ENCODE measurements at places on chromosomes 2 and 18. TPM values are rescaled to one million over a fixed set of nuclear protein-coding genes. Genes with fewer than 3 reads are reported as not detected.

Gene GREB1
- 2.5 TPM for total RNA-seq

Gene ANKRD30BL
- not detected for total RNA-seq

Gene CEBPZOS
- total RNA-seq: 21.0 TPM

Gene IL18R1
- 0.75 TPM for total RNA-seq

Gene CPLX4
- not detected for total RNA-seq

Gene CPO
- not detected for total RNA-seq

Gene MREG
- total RNA-seq: 2.4 TPM

Gene SATB2
- total RNA-seq: 289 TPM

Gene ALLC
- not detected for total RNA-seq

Gene GREB1L
- total RNA-seq: 1.1 TPM

Gene CIB4
- not detected for total RNA-seq

Gene RAPGEF4
- total RNA-seq: not detected

Gene LYG2
- total RNA-seq: not detected

DNA sequence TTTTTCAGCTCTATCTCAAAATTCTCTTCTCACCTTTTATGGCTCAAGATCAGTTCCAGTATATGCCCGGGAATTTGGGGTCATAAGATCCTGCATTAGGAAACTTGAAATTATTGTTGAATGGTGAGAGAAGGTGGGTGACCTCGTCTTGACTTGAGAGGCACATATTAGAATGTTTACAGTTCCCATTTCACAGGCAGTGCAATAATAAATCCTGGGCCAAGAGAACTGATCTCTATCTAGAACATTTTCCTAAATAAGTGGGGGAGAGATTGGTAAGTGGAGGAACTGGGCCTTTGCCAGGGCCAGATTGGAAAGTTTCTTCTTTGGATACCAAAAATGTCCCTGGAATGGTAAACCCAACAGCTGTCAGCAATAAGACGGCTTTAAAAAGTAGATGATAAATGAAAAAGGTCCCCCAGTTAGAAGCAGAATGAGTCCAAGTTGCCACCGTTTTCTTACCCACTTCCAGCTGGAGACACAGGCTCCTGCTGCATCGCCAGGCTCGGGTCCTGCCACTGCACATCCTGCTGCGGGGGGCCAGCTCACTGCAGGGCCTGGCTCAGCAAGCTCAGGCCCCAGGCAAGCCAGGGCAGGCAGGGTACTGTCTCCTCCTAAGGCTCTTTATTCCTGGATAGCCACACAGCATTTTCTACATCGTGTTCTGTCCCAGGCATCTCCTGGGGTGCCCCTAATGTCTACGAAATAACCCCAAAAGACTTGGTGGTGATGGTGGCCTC is 126.4 kb upstream of the EPAS1 start:
- no peak overlapping the region for H3K27ac ChIP-seq
- H3K4me3 ChIP-seq: no peak overlapping the region
- no peak for DNase-seq
- H3K27me3 ChIP-seq: no peaks in the 10 kb centered on the region

DNA sequence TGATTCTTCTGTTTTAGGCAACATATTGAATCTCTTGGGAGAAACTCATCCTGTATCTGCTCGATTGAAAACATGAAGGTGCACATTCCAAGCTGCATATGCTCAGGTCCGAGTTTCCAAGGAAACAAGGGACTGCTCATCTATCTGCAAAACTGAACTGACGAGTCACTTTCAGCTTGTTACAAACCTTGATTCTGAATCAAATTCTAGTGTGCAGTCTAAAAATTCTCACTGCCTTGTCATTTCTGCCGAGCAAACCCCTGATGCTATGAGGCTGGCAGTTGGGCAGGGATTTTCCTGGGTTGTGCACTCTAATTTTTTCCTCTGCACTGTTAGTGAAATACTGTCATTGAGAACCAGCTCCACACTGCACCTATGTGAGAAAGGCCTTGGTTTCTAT is 101.3 kb upstream of the ETAA1 start:
- H3K27ac ChIP-seq: no peak overlapping the region
- no peaks in the 10 kb centered on the region for H3K4me1 ChIP-seq
- DNase-seq: no peak
- no peak overlapping the region for H3K4me3 ChIP-seq
- H3K27me3 ChIP-seq: no peaks in the 10 kb centered on the region

DNA sequence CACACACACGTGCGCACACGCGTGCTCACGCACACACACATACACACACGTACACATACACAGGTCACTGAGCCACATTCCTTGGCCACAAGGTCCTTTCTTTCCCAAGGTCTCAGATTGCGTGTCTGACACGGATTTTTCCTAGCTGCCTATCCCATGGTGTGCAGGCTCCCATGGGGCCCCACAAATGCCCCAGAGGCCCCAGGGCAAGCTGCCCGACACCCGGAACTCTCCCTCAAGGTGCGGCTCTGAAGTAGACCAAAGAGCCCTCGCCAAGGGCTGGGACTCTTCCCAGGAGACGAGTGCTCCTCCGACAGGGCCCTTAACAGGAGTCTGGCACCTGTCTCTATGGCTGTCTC is 46.7 kb downstream of the SDC1 start:
- no peak overlapping the region for H3K4me3 ChIP-seq
- H3K36me3 ChIP-seq: no peaks in the 10 kb centered on the region
- peaks cover 6% of the 10 kb centered on the region for H3K4me1 ChIP-seq
- DNase-seq: no peak

- H3K4me3 ChIP-seq: no peak overlapping the region
- no peaks in the 10 kb centered on the region for H3K36me3 ChIP-seq
- peak; percentile 73 for DNase-seq
- peak overlapping the region; percentile 43 for H3K27ac ChIP-seq
- H3K27me3 ChIP-seq: no peaks in the 10 kb centered on the region
Observed at GRCh38 chr2:28359222-28360057, 33.2 kb upstream of the FOSL2 start.

GRCh38 chr2:20519309-20519708 is 72.4 kb downstream of the RHOB start:
- H3K27me3 ChIP-seq: no peaks in the 10 kb centered on the region
- no peak overlapping the region for H3K4me3 ChIP-seq
- H3K27ac ChIP-seq: no peak overlapping the region
- no peak for DNase-seq

DNA sequence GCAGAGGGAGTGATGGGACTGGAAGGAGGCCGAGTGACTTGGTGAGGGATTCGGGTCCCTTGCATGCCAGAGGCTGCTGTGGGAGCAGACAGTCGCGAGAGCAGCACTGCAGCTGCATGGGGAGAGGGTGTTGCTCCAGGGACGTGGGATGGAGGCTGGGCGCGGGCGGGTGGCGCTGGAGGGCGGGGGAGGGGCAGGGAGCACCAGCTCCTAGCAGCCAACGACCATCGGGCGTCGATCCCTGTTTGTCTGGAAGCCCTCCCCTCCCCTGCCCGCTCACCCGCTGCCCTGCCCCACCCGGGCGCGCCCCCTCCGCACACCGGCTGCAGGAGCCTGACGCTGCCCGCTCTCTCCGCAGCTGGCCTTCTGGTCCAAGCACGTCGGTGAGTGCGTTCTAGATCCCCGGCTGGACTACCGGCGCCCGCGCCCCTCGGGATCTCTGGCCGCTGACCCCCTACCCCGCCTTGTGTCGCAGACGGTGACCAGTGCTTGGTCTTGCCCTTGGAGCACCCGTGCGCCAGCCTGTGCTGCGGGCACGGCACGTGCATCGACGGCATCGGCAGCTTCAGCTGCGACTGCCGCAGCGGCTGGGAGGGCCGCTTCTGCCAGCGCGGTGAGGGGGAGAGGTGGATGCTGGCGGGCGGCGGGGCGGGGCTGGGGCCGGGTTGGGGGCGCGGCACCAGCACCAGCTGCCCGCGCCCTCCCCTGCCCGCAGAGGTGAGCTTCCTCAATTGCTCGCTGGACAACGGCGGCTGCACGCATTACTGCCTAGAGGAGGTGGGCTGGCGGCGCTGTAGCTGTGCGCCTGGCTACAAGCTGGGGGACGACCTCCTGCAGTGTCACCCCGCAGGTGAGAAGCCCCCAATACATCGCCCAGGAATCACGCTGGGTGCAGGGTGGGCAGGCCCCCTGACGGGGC is 4.6 kb downstream of the PROC start:
- no peaks in the 10 kb centered on the region for H3K36me3 ChIP-seq
- peak overlapping the region; percentile 46 for H3K27ac ChIP-seq
- DNase-seq: peak; percentile 45
- H3K4me1 ChIP-seq: peaks cover 16% of the 10 kb centered on the region

DNA sequence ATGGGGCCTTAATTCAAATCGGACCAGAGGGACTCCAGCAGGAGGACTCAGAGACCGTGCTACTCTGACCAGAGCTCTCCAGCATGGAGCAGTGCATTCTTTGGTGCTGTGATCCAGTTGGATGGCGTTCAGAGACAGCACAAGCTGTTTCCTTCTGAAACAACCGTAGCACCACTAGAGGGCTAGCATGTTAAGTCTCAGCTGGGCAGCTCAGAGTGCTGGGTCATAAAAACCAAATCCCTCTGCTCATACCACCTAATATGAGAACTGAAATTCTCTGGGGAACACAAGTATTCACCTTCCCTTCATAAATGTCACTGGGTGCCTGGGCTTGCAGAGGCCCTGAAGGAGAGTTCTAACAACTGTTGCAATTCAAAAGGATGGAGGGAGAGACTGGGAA is 97.7 kb upstream of the TFCP2L1 start:
- no peak for DNase-seq
- H3K36me3 ChIP-seq: peaks cover 38% of the 10 kb centered on the region
- no peak overlapping the region for H3K4me3 ChIP-seq
- no peaks in the 10 kb centered on the region for H3K4me1 ChIP-seq
- H3K27ac ChIP-seq: no peak overlapping the region

GRCh38 chr2:27714851-27715291 is 51.2 kb downstream of the SLC4A1AP start:
- H3K4me1 ChIP-seq: no peaks in the 10 kb centered on the region
- H3K27me3 ChIP-seq: peaks cover 22% of the 10 kb centered on the region
- no peak for DNase-seq
- H3K27ac ChIP-seq: peak overlapping the region; percentile 35
- peak overlapping the region; percentile 31 for H3K4me3 ChIP-seq

- no peaks in the 10 kb centered on the region for H3K27me3 ChIP-seq
- H3K4me1 ChIP-seq: peaks cover 2% of the 10 kb centered on the region
- H3K36me3 ChIP-seq: no peaks in the 10 kb centered on the region
- H3K4me3 ChIP-seq: no peak overlapping the region
- DNase-seq: no peak
Observed at GRCh38 chr2:231339316-231339715, 56.2 kb upstream of the B3GNT7 start.

DNA sequence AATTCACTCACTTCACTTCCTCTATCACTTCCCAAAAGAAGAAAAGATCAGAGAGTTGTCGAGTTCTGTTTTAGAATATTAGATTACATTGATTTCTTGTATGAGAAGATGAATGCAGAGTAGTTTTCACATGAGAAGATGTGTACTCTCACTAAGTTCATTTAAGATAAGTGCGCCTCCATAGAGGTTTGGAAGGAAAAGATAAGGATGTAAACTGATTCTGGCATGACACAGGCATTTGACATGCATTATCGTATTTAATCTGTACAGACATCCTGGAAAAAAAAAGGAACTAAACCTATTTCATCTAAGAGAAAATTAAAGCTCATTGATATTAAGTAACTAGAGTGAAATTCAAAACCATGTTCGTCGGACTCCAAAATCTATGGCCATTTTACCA is 152.2 kb upstream of the CRIM1 start:
- H3K4me3 ChIP-seq: no peak overlapping the region
- no peak overlapping the region for H3K27ac ChIP-seq
- H3K27me3 ChIP-seq: no peaks in the 10 kb centered on the region

Data from transverse colon (tissue), 4 donors.